ENCODE measurements at places on chromosomes 13 and 19.

- no peak for DNase-seq
These were observed 29.2 kb upstream of the PEPD start for GRCh38 chr19:33550768-33551167.

DNA sequence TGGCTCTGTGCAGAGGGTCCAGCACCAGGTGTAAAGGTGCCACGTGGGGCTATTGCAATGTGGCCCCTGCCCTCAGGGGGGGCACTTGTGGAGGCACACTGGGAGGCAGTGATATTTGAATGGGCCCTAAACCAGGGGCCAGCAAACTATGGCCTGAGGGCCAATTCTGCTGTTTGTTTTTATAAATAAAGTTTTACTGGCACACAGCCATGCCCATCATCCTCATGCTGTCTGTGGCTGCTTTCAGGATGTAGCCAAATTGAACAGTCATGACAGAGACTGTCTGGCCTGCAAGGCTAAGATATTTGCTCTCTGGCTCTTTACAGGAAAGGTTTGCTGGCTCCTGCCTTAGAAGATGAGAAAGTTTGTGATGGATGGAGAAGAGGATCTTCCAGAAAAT is 33.9 kb upstream of the RANBP3 start:
- no peak for DNase-seq

- DNase-seq: no peak
These were observed 46.2 kb upstream of the UQCRFS1 start for GRCh38 chr19:29259153-29259552.

GRCh38 chr13:50309318-50309717 is 294.1 kb downstream of the KCNRG start:
- DNase-seq: no peak

DNA sequence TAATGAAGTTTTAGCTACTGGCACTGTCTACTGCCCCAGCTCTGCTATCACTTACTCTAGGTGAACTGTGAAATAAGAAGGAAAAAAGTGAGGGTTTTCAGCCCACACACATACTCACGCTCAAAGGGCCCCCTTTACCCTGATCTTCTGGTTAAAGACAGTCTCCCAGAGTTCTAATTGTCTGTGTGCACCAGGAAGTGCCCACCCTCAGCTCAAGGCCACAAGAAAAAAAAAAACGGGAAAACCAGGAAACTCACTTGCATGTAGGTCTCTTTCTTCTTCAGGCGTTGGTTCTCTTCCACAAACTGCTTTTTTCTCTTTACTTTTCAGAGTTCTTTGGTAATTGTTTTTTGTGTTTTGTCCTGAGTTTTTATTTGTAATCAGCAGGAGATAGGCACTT is 22.1 kb downstream of the RAP2A start:
- DNase-seq: no peak
